Stimulated activated naive CD8-positive, alpha-beta T cell treated with anti-CD3 and anti-CD28 coated beads, Interleukin-15, amount 100 ng/mL, for 72 hours (primary cell): ENCODE measurements at places on chromosomes 4 and X.

GRCh38 chr4:109065006-109065405, 237.5 kb downstream of the COL25A1 start:
- no peak for DNase-seq

DNA sequence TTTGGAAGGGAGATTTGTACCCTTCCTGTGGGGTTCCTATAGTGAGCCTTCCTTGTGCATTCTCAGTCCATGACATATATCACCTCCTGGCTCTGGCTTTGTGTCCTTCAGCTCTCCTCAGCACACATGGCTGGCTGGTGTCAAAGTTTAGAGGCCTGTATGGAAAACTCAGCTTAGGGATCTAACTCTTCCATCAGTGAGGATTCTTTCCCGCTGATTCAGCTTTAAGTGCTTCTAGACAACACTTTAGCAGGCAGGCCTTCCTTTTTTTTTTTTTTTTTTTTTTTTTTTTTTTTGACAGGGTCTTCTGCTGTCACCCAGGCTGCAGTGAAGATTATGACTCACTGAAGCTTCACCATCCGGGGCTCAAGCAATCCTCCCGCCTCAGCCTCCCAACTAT, 84.2 kb downstream of the NPNT start:
- DNase-seq = no peak

- DNase-seq = peak; percentile 36
Observed at GRCh38 chr4:56434599-56435139, 746 bp downstream of the PPAT start.

GRCh38 chrX:153491918-153492317, 2.9 kb upstream of the BGN start:
- no peak for DNase-seq

GRCh38 chr4:68499021-68499420, 51.8 kb downstream of the TMPRSS11E start:
- no peak for DNase-seq

DNA sequence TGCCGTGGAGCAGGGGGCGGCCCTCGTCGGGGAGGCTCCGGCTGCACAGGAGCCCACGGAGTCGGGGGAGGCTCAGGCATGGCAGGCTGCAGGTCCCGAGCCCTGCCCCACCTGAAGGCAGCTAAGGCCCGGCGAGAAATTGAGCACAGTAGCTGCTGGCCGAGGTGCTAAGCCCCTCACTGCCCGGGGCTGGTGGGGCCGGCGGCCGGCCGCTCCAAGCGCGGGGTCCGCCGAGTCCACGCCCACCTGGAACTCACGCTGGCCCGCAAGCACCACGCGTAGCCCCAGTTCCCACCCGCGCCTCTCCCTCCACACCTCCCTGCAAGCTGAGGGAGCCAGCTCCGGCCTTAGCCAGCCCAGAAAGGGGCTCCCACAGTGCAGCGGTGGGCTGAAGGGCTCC, 589.4 kb downstream of the PPP4R3C start:
- no peak for DNase-seq

DNA sequence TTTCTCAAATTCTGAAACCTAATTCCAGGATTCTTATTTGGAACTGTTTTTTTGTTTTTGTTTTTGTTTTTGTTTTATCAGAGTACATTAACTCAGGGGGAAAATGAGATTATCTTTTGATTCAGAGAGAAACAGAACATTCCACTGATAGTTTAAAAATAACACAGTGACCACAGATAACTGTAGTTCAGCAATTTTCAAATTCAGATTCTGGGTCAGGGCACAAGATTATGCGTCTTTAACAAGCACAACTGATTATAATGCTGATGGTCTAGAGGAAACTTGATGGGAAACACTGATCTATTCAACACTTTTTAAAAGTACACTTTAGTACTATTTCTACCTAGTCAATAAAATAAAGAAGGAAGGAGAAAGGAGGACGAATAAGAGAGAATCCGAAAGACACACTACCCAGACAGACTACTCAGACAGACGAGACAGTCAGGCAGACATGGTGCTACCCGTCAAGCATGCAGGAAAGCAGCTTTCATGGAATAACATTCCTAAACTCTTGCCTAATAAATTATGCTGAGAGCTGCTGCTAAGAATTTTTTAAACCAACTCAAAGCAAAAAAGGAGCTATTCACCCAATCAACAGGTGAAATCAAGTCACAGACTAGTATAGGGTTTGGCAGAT, 59.0 kb downstream of the APBB2 start:
- no peak for DNase-seq

GRCh38 chr4:8710416-8710815, 117.9 kb downstream of the CPZ start:
- DNase-seq = no peak

GRCh38 chr4:45647823-45648222, 476.0 kb downstream of the GABRG1 start:
- DNase-seq = no peak

- no peak for DNase-seq
Observed at GRCh38 chr4:141210168-141210567, 10.5 kb upstream of the ZNF330 start.

DNA sequence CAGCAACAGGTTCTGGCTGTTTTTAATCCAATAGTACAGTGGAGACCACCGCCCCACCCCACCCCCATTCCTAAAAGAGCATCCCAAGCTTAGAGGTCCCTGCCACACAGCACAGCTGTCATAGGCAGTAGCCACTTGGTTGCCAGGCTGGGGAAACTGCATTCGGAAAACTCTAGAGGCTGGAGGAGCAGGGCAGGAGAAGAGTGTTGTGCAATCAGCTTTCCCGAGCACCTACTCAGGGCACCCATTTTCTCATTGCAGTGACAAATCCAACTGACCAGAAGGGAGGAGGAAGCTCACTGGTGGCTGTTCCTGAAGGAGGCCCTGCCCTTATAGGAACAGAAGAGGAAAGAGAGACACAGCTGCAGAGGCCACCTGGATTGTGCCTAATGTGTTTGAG, 1.1 kb downstream of the CXCL1 start:
- DNase-seq = no peak

GRCh38 chr4:106303548-106304281, 12.3 kb downstream of the TBCK start:
- no peak for DNase-seq

GRCh38 chr4:135238940-135239339, 1037.4 kb upstream of the PABPC4L start:
- no peak for DNase-seq

GRCh38 chrX:132409780-132410556, 78.9 kb downstream of the MBNL3 start:
- no peak for DNase-seq

- no peak for DNase-seq
Observed at GRCh38 chr4:37757761-37758160, 68.7 kb upstream of the PGM2 start.

- peak; percentile 45 for DNase-seq
Observed at GRCh38 chrX:17377091-17377717, 2.2 kb downstream of the NHS start.

- DNase-seq = no peak
Observed at GRCh38 chrX:15505101-15505500, 4.5 kb downstream of the BMX start.

GRCh38 chr4:173486714-173487392, 43.2 kb downstream of the HAND2 start:
- DNase-seq = no peak

DNA sequence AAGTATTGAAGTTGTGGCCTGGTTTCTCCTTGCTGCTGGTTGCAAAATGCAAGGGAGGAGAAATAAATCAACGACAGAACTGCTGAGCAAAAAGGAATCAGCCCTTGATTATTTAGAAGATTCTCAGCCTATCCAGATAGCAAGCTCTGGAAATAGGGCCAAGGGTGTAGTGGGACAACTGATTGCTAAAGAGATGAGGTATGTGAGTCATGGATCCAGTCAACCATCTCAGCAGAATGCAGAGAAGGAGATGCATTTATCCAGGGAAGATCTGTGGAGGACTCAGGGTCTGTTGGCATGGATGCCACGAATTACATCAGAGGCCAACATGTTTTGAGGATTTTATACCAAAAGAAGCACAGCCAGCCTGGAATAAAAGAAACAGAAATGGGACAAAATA, 36.7 kb downstream of the FOXR2 start:
- DNase-seq = no peak

DNA sequence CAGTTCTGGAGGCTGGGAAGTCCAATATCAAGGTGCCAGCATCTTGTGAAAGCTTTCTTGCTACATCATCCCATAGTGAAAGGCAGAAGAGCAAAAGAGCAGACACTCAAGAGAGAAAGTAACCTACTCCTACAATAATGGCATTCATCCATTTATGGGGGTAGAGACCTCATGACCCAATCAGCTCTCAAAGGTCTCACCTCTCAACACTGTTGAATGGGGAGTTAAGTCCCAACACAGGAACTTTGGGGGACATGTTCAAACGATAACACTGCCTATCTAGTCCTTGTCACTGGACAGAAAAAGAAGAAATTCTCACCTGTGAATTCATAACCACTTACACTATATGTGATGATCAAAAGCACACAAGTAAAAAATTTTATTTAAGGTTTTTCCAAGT, 6.6 kb upstream of the NFKB1 start:
- DNase-seq = no peak

DNA sequence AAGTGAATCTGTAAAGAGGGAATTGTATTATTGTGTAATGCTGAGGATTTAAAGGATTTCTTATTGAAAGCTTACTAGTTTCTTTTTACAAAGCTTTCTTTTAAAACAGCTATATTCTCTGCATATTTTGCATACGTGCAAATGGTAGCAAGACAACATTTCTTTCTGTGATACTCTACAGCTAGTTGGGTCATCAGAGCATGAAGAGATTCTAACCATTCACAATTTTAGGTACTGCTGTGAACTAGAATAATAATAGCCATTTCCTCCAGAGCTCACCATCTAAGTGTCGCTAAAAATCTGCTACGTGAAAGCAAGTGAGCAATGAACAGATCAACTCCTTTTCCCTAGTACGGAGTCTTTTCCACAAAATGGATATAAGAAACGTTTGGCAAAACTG, 37.3 kb downstream of the ARHGAP6 start:
- no peak for DNase-seq

DNA sequence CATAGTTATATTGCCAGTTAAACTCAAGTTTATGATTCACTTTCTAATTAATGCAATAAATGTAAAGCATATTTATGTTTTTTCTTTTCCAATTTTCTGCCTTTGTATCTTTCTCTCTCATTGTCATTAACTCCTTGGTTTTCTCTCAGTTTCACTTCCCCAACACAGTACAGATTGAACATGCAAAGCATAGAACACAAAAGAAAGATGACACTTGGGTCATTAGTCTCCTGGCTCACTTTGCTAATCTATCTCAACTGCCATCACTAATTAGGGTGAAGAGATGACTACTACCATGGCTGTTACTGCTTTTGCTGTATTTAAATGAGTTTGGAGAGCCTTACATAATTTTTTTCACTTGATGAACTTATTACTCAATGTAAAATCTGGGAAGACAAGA, 12.3 kb upstream of the NAA11 start:
- DNase-seq = no peak

GRCh38 chr4:183586824-183587223, 72.2 kb downstream of the RWDD4 start:
- no peak for DNase-seq

GRCh38 chrX:43733699-43734098, 77.6 kb downstream of the MAOA start:
- no peak for DNase-seq

- DNase-seq = no peak
Observed at GRCh38 chr4:87232216-87232615, 11.8 kb upstream of the KLHL8 start.

DNA sequence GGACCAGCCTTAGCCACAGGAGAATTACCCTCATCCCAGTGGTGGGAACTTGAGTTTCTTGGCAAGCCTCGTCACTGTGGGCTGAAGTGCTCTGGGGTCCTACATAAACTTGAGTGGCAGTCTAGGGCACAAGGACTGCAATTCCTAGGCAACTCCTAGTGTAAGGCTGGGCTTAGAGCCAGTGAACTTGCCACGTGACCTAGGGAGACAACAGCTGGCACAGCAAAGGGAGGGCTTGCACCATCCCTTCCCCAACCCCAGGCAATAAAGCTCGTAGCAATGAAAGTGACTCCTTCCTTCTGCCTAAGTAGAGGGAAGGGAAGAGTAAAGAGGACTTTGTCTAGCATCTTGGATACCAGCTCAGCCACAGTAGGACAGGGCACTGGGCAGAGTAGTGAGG, 81.8 kb downstream of the TEX11 start:
- DNase-seq = no peak

DNA sequence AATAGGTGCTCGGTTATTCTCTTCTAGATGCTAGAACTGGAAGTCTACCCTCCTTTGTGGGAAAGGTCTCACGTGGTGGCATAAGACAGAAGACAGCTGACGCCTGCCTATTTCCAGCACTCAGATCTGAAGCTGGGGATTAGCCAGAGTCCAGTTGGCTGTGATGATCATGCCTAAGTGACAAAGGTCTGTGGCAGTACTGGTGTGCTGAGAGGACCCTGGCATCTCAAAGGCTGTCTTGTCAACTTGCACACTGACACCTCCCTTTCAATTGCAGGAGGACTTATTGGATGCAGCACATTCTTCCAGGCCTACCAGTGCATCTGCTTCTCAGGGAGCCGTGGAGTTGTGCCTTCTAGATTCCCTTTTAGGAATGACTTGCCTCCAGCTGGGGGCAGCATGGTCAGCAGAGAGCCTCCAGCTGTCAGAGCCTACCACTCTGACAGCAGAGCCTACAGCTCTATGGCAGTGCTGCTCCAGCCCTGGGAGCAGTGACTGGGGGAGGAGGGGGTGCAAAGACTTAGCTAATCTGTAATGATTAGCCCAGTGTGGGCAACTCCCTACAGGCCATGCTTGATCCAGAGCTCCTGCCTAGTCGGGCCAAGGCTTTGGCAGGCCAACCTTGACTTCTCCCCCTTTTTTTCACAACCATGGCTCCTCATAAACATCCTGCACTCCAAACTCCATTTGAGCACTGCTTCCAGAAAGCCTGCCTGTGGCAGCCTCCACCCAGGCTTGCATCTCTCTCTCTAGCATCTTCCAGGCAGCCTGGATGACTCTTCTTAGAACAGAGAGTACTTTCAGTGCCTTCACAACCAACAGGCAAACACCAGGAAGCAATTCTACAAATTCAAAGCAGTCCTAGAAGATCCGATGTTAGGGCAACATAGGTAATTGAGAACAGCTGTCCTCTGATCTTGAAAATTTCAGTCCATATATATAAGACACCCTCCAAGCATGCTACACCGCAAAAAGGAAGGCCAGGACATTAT, 13.8 kb upstream of the FGFBP2 start:
- DNase-seq = no peak

GRCh38 chrX:87003031-87003430, 514.6 kb upstream of the KLHL4 start:
- DNase-seq = no peak

GRCh38 chr4:123517176-123517575, 120.6 kb downstream of the SPRY1 start:
- DNase-seq = no peak

- no peak for DNase-seq
Observed at GRCh38 chr4:140930011-140930410, 173.8 kb upstream of the TBC1D9 start.

- DNase-seq = no peak
Observed at GRCh38 chr4:169428376-169428775, 157.6 kb upstream of the SH3RF1 start.

DNA sequence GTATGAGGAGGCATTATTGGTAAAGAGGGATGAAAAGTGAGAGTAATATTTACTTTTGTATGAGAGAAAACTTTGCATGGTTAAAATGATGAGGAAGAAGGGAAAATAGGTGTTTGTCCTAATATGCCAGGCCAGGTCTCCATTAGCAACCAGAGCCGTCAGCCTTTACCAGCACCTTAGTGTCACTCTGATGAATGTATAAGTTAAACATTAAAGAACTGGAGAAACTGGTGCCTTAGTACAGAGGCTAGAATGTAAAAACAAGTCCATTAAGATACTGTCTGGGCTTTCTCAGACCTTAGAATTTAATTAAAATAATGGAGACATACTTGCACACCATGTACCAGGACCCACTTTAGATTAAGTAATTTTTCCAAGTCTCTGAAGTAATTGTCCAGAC, 222.3 kb downstream of the FAM47A start:
- DNase-seq = no peak
